Neuronal stem cell (in vitro differentiated cells): ENCODE measurements at places on chromosomes 3 and 15.

DNA sequence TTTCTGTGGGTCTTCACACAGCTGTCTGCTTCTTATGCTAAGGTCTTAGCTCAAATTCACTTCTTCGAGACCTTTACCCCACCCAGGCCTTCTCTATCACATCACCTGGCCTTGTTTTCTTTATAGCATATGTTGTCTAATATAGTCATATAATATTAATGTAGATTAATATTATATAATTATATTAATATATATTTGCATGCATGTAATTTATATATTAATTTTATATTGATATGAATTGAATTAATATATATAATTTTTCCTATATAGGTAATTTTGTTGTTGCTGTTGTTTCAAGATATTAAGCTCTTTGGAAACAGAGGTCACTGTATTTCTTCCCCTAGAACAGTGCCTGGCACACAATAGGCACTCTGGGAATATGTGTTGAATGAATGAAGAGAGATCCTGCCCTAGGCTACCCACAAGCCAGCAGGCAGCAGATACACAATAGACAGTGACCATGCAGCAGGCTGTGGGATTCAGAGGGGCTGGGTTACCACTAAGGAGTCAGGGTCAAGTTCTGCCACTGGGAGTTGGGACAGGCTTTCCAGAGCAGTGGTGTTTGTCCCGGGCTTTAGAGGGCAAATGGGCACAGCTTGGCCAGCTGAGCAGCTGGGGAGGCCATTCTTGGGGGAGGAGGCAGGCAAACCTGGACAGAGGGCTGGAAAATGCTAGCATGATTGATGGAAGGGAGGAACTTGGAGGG is 126.3 kb downstream of the DNAJB8 start:
- H3K27ac ChIP-seq: no peak overlapping the region
- peaks cover 22% of the 10 kb centered on the region for H3K4me1 ChIP-seq
- no peak for DNase-seq
- H3K27me3 ChIP-seq: no peaks in the 10 kb centered on the region
- H3K4me3 ChIP-seq: peak overlapping the region; percentile 14
- peaks cover 14% of the 10 kb centered on the region for H3K36me3 ChIP-seq

- no peaks in the 10 kb centered on the region for H3K27me3 ChIP-seq
- peaks cover 8% of the 10 kb centered on the region for H3K4me1 ChIP-seq
- H3K4me3 ChIP-seq: no peak overlapping the region
- H3K36me3 ChIP-seq: no peaks in the 10 kb centered on the region
Measured at GRCh38 chr3:5160940-5161858, 26.3 kb upstream of the EDEM1 start.

DNA sequence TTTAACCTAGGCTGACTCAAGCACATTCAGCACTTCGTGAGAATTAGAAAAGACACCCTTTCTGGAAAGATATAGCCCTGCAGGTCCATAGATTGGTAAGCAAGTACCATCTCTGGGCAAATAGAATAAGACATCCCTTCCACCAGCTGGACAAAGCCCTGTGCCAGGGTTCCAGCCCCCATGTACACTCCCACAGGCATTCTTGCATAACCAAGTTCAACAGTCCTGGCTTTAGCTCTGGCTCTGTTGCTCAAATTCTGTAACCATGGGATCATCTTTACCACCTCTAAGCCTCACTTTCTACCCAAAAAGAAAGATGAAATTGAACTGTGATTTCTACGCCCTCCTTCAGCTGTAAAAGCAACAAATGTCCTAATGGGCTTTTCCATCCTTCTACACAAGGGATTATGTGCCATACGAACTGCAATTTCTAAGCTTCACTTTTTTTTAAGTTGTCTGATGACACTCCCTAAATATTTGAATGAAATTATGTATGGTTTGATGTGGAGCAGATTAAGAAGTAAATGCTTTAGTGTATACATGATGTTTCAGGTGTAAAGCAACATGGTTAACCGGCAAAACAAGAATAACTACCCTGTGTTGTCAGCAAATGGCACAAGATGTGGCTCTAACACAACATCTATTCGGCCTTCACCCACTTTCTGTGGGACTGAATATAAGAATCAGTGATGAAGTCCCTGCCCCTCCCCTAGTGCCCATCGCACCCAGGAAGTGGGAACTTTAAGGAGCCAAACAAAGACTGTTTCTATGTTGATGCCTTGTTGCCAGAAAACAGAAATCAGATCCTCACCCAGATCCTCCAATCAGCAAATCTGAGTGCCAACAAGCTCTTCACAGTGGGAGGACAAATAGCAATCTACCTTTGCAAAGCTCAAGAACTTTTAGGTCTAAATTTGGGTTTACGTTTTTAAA is 165.7 kb downstream of the P3H2 start:
- no peak for DNase-seq
- H3K27ac ChIP-seq: no peak overlapping the region
- H3K4me3 ChIP-seq: no peak overlapping the region
- H3K4me1 ChIP-seq: no peaks in the 10 kb centered on the region

GRCh38 chr15:90042766-90043529 is 41.8 kb downstream of the ZNF710 start:
- no peak for DNase-seq
- peaks cover 4% of the 10 kb centered on the region for H3K36me3 ChIP-seq
- no peaks in the 10 kb centered on the region for H3K27me3 ChIP-seq
- H3K4me3 ChIP-seq: no peak overlapping the region
- peaks cover 25% of the 10 kb centered on the region for H3K4me1 ChIP-seq

- DNase-seq: no peak
- H3K4me3 ChIP-seq: no peak overlapping the region
- peaks cover 7% of the 10 kb centered on the region for H3K27me3 ChIP-seq
- no peak overlapping the region for H3K27ac ChIP-seq
Measured at GRCh38 chr15:78991879-78992278, 47.0 kb upstream of the CTSH start.

GRCh38 chr3:177946497-177946896 is 589.7 kb upstream of the KCNMB2 start:
- no peak for DNase-seq
- H3K27ac ChIP-seq: no peak overlapping the region
- H3K4me1 ChIP-seq: no peaks in the 10 kb centered on the region
- no peaks in the 10 kb centered on the region for H3K27me3 ChIP-seq
- no peak overlapping the region for H3K4me3 ChIP-seq

GRCh38 chr3:170270282-170270881 is 48.2 kb downstream of the PRKCI start:
- no peaks in the 10 kb centered on the region for H3K4me1 ChIP-seq
- H3K36me3 ChIP-seq: peaks cover 69% of the 10 kb centered on the region
- no peak overlapping the region for H3K27ac ChIP-seq
- no peak overlapping the region for H3K4me3 ChIP-seq
- DNase-seq: no peak

- no peaks in the 10 kb centered on the region for H3K36me3 ChIP-seq
- H3K27me3 ChIP-seq: no peaks in the 10 kb centered on the region
- no peak overlapping the region for H3K27ac ChIP-seq
- H3K4me3 ChIP-seq: no peak overlapping the region
- DNase-seq: no peak
Measured at GRCh38 chr3:71536376-71536965, 47.1 kb downstream of the FOXP1 start.

GRCh38 chr3:73542136-73542535 is 82.6 kb downstream of the PDZRN3 start:
- no peak for DNase-seq
- H3K4me3 ChIP-seq: no peak overlapping the region
- no peak overlapping the region for H3K27ac ChIP-seq

GRCh38 chr3:169641167-169641566 is 22.3 kb downstream of the MECOM start:
- no peak for DNase-seq
- H3K27me3 ChIP-seq: no peaks in the 10 kb centered on the region
- peaks cover 2% of the 10 kb centered on the region for H3K36me3 ChIP-seq
- H3K4me1 ChIP-seq: no peaks in the 10 kb centered on the region
- H3K4me3 ChIP-seq: no peak overlapping the region
